ENCODE measurements at places on chromosomes 1 and 21.

DNA sequence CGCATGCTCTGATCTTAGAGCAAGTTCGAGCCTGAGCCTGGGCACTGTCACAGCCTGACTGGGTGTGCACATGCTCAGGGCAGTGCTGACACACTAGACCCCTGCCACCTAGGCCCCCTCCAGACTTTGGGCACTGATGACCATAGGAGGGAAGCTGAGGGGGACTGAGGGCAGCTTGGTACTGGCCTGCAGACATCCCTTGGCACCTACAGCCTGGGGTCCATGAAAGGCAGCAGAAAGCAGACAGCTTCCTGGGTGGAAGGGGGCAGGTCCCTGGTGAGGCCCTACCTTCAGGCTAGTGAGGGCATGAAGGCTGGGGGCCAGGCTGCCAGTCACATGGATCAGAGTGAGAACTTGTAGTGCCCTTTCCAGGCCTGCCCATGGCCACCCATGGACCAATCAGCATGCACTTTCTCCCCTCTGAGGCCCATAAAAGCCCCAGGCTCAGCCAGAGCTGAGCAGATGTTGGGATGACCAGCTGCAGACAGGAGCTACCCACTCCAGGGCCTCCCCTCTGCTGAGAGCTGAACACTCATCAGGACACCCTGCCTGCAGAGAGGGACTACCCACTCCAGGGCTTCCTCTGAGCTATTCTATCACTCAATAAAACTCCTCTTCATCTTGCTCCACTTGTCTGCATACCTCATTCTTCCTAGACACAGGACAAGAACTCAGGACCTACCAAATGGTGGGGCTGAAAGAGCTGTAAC, 680.8 kb downstream of the MATN1 start:
- no peak for DNase-seq

GRCh38 chr1:41950820-41951219, 32.1 kb upstream of the HIVEP3 start:
- no peak for DNase-seq

GRCh38 chr1:21845646-21846641, 33.9 kb downstream of the LDLRAD2 start:
- no peak for DNase-seq

- peak; percentile 26 for DNase-seq
Measured at GRCh38 chr1:241356519-241357365, at the start of gene RGS7. Gene RGS7 (minus strand): TSS chr1:241357205.

DNA sequence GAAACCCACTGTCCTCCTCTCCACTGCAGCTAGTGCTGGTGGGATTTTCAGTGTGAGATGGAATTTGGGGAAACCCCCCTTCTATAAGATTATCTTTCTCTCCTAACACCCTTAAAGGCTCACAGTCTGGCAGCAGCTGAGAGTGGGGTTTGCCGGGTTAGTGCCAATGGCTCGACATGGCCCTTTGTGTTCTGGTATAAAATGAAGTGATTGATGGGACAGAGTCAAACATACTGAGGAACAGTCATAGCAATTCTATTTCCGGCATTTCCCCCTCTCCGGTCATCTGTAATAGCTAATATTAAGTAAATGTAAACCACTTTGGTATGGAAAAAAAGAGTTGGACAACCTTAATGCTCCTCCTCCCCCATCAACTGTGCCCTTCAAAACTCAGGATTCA, 37.6 kb downstream of the TFF3 start:
- no peak for DNase-seq

DNA sequence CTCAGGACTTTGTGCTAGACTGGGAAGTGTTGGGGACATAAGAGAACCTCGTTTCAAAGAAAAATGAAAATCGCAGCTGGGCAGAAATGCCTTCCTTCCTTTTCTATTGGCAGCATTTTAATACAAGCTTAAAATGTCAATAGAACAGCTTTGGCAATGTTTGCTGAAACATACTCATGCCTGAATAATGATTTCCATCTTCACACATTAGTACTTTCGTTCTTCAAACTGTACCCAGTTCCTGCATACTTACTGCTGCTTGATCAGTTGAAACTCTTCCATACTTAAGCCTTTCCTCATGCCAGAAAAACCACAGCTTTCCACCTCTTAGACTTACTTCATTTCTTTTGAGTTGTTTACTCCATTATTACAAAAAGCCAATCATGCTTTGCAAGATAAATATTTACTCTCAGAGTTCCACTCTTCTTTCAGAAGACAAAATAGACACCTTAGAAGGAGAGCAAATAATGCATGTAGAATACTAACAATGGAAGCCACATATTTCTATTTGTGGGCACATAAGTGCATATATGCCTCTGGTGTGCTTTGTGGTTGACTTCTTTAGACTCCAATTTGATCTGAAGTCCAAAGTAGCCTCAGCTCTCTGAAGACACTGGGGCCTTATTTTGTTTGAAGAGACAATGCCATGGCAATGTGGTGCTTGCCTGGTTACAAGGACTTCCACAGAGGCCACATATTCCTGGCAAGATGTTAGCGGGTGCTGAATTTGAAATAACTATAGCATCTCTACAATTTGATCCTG, 22.7 kb upstream of the CD55 start:
- no peak for DNase-seq

DNA sequence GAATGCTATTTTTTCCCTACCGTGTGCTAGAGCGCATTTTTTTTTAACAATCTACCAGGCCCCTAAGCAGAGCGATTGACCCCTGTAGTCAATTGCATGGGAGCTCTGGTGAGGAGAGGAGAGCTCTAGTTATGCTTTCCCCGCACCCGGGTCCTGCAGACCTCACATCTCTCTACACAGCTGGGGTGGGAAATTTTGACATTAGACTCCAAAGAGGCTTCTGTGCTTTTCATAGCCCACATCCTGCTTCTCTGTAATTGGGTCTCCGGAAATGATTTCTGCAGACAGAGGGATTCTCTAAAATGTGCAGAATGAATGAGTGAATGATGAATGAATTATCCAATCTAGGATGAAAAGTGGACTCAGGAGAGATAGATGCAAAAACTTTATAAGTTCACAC, 41.5 kb upstream of the DUSP10 start:
- no peak for DNase-seq

GRCh38 chr1:41003640-41004220, 17.8 kb downstream of the SLFNL1 start:
- DNase-seq, result peak; percentile 92

DNA sequence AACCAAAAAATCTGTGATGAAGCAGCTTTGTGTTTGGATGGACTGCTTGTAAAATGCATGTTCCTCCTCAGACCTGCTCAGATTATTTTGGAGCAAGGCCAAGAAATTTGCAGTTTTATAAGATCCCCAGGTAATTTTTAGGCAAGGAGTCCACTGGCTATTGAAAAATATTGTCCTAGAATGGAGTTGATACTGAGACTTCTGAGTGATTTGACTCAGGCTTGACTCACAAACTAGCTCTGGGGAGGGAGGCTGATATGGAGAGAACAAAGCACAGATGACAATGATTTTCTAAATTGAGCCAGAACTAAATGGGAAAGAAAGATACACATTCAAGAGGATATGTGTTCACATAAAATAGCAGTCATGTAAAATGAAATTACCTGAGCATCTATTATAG, 36.7 kb downstream of the AGL start:
- no peak for DNase-seq

DNA sequence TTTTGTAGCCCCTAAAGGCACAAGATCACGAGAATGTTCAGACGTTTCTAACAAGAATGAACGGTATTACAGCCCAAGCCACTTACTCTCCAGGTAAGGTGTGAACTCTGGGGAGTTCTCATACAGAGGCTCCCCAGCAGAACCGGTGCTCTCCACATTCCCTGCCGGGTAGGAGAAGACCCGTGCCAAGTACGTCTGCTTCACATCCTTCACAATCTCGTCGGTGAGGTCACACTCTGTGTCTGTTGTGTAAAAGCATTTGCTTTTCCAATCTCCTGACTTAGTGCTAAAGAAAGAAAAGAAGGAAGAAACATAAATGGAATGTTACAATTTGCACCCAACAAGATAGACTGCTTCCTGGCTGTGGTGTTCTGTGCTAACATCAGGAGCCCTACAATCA, 5.7 kb downstream of the F3 start:
- DNase-seq, result no peak

DNA sequence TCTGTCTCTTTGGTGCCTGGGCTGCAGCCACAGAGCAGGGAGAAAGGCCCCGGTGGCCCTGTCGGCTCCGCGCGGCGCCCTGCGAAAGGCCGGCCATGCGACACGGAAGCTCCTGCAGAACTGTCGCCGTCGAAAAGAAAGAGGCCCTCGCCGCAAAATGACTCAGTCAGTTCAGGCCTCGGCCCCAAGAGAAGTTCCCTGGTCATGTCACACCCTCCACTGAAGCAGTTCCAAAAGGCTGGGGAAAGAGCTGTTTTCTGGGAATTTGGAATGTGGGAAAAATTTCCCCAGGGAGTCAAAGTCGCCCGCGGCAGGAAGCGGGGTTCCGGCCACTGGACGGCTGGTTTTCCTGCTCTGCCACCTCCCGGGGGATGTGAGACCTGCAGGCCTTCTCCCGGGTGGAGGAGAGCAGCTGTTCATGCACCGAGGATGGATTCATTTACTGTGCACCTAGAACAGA, 115.8 kb upstream of the ZNF678 start:
- no peak for DNase-seq

DNA sequence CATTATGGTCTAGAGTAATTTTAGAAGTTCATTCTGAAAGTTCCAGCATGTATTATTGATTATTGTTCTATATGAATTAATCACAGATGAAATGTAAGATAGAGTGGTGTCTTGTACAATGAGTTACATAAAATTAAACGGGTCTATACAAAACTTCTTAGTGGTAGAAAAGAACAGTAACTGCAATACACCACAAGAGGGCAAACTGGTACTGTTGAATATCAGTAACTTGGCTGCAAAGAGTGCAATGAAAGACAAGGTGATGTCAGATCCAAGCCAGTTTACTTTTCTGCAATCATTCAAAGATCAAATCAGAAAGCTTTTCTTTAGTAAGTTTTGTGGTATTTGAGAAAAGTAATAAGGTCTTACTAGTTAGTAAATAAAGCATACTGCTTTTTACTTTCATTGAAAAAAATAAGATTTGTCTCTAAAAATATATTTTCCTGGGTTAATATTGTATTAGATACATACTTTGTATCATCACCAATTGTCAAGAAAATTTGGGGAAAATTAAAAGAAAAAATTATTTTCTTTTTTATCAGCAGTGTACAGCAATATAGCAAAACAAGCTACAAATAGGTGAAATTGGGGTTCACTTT, 66.4 kb upstream of the BTG3 start:
- no peak for DNase-seq

- DNase-seq, result no peak
Measured at GRCh38 chr1:218266356-218266755, 18.7 kb upstream of the RRP15 start.

DNA sequence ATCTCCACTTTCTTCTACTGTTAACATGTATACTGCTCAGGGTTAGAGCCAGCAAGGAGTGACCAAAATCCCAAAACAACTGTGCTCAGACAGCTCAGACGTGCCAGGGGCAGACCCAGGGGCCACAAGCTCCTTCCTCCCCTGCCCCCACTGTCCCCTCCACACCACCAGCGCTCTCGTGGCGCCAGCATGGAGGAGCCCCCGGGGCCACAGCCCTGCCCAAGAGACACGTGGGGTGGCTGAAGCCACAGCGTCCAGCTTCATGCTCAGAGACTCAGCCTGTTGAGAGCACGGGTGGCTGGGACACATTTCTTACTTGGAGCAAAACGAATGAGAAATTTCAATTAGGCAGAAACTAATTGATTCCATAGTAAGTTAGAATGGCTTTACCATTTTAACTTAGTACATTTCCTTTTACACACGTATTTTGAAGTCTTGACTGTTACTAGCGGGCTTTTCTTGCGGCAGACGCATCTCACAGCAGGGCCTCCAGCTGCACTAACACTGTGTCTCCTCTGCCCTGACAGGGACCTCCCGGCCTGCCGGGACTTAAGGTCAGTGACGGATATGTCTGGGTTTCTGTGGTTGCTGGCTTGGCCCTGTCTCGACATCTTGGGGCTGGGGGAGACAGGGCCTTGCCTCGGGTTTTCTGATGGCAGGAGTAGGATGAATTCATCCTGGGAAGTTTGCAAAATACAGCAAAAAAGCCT, 54.2 kb downstream of the SLC19A1 start:
- no peak for DNase-seq

DNA sequence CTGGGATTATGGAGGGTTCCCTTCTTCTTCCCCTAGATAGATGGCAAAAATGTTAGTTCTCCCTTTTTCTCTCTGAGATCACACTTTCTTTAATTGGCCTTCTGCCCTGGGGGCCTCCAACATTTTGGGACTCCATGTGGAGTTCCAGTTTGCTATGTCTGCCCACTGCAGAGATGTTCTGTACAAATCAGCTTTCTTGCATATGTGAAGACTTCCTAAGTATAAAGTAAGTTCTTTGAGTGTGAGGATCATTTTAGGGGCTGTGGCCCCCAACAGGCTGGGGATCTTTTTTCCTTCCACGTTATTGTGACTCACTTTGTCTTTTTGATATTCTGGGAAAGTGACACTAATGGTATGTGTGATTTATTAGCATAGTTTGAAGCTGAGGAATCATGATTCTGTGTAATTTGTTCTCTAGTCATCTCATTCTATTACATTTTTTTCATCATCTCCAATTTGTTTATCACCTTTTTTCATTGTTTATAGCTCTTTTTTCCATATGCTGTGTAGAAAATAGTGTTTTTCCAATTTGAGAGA, 48.2 kb downstream of the HHAT start:
- no peak for DNase-seq
